Motor neuron (in vitro differentiated cells): ENCODE measurements at places on chromosomes 1 and 21. TPM values are rescaled to one million over a fixed set of nuclear protein-coding genes. Genes with fewer than 3 reads are reported as not detected.

GRCh38 chr1:156652131-156652991 lies 10.4 kb downstream of the BCAN start:
- ATAC-seq = no peak

WDR64 gene
- 0.05 TPM in 1 of 2 replicates, not detected in the other for total RNA-seq

- no peak for ATAC-seq
These were observed 358.4 kb upstream of the ST6GALNAC5 start for GRCh38 chr1:76508871-76509270.

DNA sequence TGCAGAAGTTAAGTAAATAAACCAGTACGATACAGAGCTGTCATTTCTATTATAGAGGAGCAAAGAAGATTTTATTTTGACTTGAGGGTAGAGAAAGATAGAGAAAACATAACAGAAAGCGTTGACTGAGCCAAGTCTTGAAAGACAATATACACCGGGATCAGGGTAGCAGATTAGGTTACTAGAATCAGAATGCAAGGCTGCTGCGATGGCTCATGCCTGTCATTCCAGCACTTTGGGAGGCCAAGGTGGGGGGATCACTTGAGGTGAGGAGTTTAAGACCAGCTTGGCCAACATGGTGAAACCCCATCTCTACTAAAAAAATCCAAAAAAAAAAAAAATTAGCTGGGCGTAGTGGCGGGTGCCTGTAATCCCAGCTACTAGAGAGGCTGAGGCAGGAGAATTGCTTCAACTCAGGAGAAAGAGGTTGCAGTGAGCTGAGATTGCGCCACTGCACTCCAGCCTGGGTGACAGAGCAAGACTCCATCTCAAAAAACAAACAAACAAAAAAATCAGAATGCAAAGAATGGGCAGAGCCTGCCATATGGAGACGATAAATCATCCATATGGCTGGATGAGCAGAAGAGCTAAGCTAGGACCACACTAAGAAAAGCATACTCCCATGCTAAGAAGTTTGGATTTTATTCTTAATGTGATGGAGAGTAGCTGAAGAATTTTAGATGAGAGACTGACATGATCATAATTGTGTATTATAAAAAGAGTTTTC lies 9.9 kb upstream of the ABCD3 start:
- peak; percentile 66 for ATAC-seq
